Mesenteric fat pad (tissue), 1 donor: ENCODE measurements at places on chromosomes 11 and 22.

GRCh38 chr11:93132836-93133235 is 65.0 kb downstream of the SLC36A4 start:
- DNase-seq, result no peak

DNA sequence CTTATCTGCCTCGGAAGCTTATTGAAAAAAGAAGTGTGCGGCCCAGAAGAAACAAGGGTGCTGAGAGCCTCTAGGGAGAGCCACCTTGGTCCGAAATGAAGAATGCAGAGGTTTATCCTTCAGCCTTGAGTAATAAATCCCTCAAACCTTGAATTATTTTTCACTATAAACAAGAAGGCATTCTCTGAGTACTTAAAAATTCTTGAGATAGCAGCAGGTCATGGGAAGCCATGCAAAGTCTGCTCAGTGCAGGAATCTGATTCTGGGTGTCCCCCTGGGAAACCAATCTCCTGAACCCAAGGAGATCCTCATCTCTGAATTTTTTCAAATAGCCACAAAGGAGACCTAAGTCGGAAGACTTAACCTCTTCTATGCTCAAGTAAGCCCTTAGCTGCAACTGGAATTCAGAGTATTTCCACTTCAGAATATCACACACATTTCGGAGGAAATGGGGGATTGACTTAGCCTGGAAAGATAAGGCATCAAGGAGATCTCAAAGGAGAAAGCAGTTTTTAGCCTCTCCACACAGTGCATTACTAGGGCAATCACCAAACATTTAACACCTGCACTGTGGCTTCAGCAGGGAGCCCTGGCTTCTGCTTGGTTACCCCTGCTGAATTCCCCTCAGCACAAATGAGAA is 365.0 kb downstream of the ETS1 start:
- no peak for DNase-seq

DNA sequence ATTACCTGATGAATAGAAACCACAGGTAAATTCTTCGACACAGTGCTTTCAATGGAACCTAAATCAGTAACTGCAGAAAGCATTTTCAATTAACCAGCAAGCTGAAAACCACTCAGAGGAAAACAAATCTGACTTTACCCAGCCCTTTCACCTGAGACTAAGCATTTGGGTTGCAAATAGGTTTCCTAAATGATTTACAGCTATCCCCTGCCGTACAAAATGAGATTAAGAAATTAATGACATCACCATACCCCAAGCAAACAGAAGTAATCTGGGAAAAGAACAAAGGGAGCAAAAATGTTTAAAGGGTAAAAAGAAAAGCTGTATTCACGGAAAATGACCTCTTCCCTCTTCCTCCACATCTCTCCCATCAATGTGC is 584 bp downstream of the NOX4 start:
- no peak for DNase-seq

DNA sequence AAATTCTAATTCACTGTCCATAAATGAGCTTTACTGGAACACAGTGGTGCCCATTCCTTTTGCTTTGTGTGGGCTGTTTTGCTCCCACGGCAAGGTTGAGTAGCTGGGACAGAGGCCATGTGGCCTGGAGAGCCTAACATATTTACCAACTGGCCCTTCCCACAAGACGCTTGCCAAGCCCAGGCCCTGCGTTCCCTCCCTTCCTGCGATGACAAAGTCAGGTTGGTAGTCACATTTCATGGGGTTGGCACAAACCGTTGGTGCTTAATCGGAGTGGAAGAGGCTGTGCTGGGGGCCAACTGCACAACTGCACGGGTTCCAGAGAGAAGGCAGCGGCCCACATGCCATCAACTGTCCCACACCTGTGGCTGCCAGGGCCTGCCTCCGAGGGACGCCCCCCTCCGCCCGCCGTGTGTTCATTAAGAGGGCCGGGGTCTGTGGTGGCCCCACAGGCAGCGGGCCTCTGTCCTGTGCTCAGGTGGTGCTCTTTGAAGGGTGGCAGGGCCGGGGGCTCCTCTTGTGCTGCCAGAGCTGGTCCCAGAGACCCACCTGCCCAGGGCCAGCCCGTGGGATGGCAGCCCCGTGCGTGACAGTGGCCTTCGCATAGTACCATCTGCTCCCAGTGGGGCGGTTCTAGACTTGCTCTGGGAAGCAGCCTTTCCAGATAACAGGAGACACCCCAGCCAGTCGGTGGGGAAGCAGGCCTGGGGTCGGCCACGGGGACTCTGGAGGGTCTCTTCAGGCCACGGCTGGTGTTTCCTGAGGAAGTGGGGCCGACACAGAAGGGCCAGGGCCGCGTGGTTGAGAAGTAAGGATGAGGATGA is 81.5 kb upstream of the CLDN5 start:
- DNase-seq, result no peak

- no peak for DNase-seq
Measured at GRCh38 chr11:114277637-114278341, 18.4 kb upstream of the NNMT start.

GRCh38 chr22:34914846-34915245 is 151.1 kb upstream of the ISX start:
- no peak for DNase-seq

DNA sequence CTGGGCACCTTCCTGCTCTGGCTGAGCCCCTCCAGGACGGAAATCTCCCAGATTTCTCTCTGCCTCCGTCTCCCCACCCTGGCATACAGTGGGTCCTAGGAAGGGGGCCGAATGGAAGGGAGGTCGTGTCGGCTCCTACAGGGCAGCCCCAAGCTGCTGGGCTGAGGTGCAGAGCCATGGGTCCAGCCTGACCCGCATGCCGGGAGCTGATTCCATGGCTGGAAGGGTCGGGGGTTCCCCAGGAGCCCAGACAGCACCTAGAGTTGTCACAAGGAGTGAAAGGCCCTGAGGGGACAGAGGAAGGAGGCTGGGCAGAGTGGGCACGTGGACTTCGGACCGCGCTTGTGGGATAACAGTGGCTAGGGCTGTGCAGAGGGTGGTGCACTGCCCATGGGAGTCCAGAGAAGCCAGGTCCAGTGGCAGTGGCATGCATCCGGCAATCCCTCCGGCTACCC is 16.5 kb downstream of the CCND1 start:
- no peak for DNase-seq

DNA sequence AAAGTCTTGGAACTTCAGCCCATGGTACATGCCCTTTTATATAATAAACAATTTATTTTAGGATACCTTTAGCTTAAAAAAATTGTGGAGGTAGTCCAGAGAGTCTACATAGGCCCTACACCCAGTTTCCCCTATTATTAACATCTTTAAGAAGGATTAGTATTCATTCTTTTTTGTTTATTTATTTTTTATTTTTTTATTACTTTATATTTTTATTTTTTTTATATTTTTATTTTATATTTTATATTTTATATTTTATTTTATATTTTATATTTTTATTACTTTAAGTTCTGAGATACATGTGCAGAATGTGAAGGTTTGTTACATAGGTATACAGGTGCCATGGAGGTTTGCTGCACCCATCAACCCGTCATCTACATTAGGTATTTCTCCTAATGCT is 15.9 kb upstream of the ABTB2 start:
- DNase-seq, result no peak
